ENCODE measurements at places on chromosomes 13 and 19. TPM values are rescaled to one million over a fixed set of nuclear protein-coding genes. Genes with fewer than 3 reads are reported as not detected.

GRCh38 chr13:54356849-54357248 is 1328.2 kb downstream of the OLFM4 start:
- DNase-seq: no peak

GRCh38 chr19:42421591-42422031 is 5.6 kb downstream of the LIPE start:
- no peak for DNase-seq

DNA sequence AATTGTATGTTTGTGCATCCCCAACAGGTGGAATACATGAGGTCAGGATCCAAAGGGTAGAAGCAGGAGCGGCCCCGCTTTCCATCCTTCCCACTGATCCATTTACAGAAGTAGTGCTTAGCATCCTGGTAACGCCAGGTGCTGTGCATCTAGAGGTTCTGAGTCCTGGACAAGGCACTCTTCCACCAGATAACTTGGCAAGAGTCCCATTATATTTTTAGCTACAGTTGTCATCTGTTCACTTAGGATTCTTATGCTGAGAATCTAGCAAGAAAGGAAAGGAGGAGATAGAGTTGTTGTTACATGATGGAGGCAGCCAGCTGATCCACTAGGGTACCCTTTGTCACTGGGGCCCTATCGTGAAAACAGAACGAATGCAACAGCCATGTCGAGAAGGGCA is 389.5 kb upstream of the ZNF507 start:
- no peak for DNase-seq

DNA sequence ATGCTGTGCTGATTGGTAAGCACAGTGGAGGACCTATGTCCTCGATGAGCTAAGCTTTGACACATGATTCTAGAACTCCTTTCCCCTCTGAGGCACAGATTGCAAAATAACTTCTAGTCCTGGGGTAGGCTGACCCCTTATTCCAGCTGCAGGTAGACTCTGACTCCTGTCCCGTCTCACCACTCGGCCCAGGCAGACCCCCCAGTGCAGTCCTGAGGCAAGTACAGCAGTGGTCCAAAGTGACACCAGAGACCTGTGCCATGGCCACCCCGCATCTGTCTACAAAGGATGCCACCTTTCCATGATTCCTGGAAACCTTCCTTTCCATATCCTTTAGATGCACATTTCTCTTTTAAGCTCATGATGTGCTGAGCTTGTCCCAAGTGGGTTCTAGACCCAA is 482.5 kb downstream of the ZNF536 start:
- no peak for DNase-seq

DNA sequence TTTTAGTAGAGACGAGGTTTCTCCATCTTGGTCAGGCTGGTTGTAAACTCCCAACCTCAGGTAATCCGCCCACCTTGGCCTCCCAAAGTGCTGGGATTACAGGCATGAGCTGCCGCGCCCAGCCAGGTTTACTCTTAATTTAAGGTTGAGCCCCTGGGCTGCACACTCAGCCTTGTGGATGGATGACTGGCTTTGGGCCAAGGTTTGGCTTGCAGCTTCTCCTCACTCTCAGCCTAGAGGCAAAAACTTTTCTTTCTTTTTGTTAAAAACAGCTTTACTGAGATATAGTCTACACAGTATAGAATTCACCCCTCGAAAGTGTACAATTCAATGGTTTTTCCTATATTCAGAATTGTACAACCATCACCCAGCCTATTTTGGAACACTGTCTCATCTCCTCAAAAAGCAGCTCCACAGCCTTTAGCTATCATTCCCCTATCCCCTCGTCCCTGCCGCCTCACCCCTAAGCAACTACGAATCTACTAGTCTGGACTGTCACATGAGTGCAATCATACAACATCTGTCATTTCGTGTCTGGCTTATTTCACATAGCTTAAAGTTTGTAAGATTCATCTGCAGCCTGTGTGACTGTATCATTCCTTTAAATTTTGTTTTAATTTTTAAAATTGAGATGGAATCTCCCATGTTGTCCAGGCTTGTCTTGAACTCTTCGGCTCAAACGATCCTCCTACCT is 14.5 kb upstream of the TSPAN16 start:
- no peak for DNase-seq

DNA sequence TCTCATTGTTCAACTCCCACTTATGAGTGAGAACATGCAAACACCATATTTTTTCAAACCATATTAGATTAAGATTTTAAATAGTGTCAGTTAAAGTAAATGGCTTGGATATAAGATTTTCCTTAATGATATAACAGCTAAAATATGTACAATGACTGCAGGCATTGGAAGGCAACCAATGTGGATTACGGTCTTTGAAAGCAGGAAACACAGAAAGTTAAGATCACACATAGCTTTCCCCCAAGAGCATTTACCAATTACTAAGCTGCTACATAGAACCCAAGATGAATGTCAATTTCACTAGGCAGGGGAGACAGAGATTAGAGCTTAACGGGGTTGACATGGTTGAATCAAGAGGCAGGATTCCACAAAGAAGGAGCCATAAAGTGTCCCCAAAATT is 173.2 kb upstream of the TRPC4 start:
- peak; percentile 2 for DNase-seq

- DNase-seq: no peak
These were observed 34.9 kb downstream of the RXFP2 start for GRCh38 chr13:31774186-31774750.

Gene MATK
- polyA plus RNA-seq: 0.55 TPM

Gene SIGLEC11
- polyA plus RNA-seq: 0.48 TPM

Gene LILRA2
- not detected for polyA plus RNA-seq

Gene KIR3DL2
- not detected for polyA plus RNA-seq
